ENCODE measurements at places on chromosomes 1 and 21.

GRCh38 chr1:10868599-10868965 lies 72.1 kb upstream of the CASZ1 start:
- no peak for DNase-seq

DNA sequence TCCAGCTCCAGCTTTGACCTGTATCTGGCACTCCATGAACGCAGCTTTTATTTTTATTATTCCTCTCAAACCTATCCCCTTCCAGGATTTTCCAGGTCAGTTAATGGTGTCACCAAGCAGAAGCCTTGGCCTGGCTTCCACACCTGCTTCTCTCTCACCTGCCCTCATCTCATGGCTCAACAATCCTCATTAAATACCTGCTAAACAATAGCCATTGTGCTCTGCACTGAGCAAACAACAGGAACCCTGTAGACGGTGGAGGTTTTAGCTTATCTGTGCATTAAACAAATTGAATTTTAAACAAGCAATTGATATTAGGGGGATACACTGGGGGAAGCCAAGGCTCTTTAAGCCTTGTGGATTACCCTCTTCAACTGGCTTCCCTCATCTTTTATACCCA lies 15.3 kb downstream of the PYCR2 start:
- no peak for DNase-seq

DNA sequence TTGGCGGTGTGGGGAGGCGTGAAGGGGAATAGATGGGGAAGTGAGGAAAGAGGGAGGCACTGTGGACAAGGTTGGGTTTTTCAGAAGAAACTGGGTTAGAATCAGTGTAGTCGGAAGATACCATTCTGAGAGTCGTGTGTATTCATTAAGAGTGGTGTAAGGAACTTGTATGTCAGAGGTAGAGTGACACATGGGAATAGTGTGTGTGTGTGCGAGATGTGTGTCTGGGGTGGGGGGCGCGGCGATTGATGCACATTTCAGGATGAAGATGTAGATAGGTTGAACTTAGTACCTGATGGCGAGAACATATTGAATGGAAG lies 878 bp downstream of the SMG7 start:
- DNase-seq: no peak

DNA sequence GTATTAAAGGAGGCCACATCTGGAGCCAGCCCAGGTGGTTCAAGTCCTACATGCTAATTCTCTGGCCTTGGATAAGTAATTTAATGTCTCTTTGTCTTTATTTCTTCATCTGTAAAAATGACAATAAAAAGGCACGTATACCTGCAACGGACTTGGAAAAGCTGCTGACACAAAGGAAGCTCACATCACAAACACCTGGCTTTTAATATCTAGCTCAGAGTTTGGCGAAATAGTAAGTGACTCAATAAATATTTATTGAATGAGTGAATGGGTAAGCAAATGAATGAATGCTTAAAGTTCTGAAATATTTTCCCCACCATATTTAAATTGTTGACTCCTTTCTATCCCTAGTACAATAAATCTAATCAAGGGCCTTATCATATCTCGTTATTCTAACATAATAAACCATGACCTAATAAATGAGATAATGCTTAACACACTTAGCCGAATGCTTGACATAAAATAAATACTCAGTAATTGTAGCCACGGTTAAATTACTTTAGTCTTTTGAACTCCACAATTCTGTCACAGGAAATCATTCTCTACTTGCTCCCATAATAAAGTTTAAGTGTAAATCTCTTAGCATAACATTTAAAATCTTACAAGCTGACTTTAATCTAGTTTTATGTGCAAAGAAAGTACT lies 74.7 kb upstream of the PALMD start:
- DNase-seq: no peak

DNA sequence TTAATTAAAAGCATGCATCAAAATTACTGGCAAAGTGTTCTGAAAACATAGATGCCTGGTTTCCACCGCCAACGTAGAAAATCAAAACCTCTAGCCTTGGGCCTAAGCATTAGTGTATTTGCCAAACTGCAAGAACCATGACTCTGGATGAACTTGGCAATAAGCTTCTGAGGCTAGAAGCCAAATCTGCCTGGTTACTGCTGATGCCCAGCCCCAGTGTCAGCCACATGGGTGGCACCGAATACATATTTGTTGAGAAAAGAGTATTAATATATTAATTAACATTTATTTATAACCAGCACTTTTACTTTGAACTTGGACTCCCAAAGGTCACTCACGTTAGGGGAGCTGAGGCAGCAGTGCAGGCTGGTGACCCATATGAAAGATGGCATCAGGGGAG lies 140.6 kb upstream of the HMGB4 start:
- DNase-seq: no peak

DNA sequence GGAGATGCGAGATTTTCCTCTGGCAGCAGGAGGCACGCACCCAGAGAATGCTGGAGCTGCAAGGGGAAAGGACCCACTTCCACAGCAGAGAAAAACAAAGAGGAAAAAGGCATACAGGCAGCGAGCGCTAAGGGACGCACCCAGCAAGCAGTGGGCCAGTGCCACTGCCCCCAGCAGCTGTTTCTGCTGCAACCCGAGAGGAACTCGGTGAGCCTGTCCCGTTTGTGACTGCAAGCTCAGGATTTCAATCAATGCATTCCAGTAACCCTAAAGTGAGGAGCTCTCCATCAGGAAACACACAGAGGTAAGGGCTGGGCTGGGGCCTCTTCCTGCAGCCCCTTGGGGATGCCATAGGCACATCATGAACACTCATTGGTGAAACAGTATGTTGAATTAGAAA lies 58.7 kb downstream of the ACP6 start:
- no peak for DNase-seq

DNA sequence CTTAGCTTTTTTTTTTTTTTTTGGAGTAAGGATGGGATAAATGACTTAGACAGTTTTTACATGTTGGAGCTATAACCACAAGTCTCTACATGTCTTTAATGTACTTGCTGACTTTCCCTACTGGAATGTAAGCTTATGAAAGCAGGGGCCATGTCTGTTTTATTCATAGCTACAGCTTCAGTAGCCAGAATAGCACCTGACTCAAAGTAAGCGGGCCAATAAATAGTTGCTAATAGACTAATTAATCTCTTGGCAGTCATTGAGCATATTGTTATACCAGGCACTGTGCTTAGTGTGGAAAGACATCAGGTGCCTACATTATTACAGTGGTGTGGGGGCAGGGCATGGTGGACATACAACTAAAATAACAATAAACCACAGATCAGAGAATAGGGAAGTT lies 84.4 kb upstream of the HOOK1 start:
- peak; percentile 70 for DNase-seq

- no peak for DNase-seq
These were observed 15.0 kb downstream of the HTR6 start for GRCh38 chr1:19679691-19680090.

DNA sequence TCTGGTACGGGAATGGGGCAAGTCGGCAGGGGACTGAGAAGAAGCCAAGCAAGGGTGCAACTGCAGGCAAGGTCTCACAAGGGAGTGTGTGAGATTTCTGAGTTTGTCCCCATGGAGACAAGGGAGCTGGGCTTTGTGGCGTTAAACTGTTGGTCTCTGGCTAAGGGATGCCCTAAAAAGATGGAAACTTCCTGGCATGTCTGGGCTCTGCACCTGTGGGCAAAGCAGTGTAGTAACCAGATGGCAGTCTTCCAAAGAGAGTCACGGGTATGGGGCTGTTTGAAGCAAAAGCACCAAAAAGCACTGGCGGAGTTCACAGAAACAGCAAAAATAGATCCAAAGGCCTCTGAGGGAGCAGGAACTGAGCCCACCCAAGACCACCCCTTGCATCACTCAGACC lies 104.8 kb upstream of the SLC44A3 start:
- no peak for DNase-seq

DNA sequence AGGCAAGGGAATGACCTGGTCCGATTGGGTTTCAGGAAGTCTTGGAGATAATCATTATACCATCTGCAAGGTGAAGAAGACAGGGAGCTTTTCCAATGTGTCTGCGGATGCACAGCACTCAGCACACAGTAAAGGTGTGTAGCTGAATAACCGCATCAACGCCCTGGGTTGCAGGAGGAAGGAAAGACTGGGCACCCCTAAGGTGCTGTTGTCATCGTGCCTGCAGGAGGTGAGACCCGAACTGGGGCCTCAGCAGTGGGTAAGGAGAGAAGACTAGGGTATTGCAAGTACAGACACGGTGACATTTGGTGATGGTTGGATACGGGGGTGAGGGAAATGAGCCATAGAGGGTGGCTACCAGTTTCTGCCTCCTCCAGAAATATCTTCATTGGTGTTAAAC lies 1.1 kb upstream of the TRIM62 start:
- no peak for DNase-seq

DNA sequence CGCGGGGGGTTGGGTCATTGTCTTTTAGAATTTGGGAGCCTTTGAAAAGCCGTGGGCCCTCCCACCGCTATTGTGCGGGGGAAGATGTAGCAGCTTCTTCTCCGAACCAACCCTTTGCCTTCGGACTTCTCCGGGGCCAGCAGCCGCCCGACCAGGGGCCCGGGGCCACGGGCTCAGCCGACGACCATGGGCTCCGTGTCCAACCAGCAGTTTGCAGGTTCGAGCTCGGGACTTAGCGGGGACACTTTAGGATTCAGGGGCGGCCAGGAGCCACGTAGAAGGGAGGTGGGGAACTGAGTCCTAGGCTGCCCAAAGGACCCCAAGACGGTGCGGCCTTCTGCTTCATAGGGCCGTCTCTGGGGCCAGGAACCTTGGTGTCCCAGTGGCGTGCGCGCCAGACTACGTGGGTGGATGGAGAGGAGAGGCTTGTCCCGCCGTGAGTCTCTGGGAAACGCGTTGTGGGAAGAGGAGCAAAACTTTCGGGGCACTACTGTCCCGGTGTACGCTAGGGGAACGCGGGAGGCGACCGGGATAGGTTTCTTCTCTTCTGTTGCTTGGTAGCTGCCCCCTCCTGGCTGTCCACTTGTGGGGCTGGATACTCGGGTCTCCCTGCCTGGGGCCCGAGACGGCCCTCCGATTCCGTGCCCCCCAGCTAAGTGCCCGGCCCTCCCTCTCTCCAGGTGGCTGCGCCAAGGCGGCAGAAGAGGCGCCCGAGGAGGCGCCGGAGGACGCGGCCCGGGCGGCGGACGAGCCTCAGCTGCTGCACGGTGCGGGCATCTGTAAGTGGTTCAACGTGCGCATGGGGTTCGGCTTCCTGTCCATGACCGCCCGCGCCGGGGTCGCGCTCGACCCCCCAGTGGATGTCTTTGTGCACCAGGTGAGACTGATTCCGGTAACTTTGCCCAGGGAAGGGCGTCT lies at the start of gene LIN28A:
TSS of gene LIN28A (plus strand) at position 112 of the 918 bp plus-strand sequence. CDS start at position 187, 75 bp downstream.
- no peak for DNase-seq

GRCh38 chr1:24886241-24886640 lies 43.8 kb downstream of the RUNX3 start:
- DNase-seq: no peak

GRCh38 chr1:198024782-198025181 lies 107.6 kb downstream of the LHX9 start:
- no peak for DNase-seq

GRCh38 chr21:29053011-29053553 lies 20.4 kb downstream of the CCT8 start:
- no peak for DNase-seq

- no peak for DNase-seq
These were observed 571 bp upstream of the CAPN9 start for GRCh38 chr1:230746617-230747016.

- DNase-seq: no peak
These were observed 47.4 kb downstream of the ECE1 start for GRCh38 chr1:21242846-21243245.

- DNase-seq: no peak
These were observed 419.0 kb upstream of the LRRC7 start for GRCh38 chr1:69148731-69149130.

DNA sequence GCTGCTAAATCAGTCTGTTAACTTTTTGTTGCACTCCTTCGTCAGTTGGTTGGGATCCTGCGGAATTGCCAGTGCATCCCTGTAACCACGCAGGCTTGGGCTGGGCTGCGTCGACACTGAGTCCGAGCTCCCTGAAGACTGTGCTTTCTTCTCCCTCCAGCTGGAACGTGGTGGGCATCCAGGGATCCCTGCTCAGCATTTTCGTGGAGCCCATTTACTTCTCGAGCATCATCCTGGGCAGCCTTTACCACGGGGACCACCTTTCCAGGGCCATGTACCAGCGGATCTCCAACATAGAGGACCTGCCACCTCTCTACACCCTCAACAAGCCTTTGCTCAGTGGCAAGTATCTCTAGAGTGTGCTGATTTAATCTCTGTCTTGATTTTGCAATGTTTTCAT lies 83.3 kb downstream of the POFUT2 start:
- no peak for DNase-seq

DNA sequence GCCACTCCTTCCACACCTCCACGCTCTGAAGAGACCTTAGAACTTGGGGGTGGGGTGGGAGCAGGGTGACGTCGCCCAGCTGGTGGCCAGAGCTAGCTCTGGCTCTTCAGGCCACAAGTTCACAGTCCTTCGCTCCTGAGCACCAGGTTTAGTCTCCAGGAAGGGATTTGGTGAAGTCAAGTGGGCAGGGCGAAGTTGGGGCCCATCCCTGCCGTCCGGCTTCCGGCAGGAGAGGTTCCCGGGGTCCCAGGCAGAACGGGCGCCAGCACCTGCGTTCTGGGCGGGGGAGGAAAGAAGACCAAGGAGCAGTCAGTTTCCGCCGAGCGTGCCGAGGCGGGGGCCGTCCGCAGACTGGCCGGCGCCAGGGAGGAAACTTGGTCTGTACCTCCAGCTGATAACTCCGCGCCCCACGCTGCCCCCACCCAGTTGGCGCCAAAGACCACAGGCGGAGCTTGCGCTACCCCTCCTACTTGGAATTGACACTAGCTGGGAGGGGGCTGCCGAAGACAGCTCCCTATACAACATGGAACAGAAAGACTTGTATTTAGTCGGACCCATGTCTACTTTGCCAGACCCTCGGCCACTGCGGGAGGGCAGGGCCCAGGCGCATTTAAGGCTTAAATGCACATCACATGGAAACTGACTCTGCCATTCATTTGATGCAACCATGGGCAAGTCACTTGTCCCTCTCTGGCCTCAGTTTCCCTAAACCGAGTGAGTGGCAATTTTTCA lies 995 bp downstream of the ID3 start:
- DNase-seq: no peak

GRCh38 chr1:200889571-200889970 lies 5.1 kb upstream of the INAVA start:
- no peak for DNase-seq

GRCh38 chr1:221961532-221962292 lies 219.8 kb upstream of the DUSP10 start:
- DNase-seq: peak; percentile 34

GRCh38 chr1:199046618-199047017 lies 407.8 kb downstream of the PTPRC start:
- DNase-seq: no peak

GRCh38 chr1:176876966-176877515 lies 287.5 kb downstream of the ASTN1 start:
- no peak for DNase-seq

DNA sequence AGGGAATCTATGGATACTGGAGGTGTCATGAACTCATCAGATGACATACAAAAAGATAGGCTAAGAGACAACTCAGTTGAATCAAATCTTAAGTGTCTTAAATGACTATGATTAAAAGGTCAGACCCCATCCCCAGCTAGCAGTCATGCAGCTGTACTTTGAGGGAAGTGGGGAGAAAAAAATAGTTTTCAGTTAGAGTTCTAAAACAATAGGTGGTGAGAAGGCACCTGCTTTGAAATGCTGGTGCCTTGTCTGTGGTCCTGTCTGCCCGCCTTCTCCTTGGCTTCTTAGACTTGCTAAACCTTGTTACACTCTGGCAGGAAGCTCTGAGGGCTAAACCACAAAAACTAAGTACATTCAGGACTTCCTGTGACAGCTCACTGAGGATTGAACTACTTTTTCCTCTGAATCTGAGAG lies 15.3 kb downstream of the CD2 start:
- DNase-seq: peak; percentile 31

- DNase-seq: no peak
These were observed 58.5 kb upstream of the LRIG2 start for GRCh38 chr1:113014508-113014907.
